ENCODE measurements at places on chromosomes 1 and 21.

- no peak for DNase-seq
Observed at GRCh38 chr1:117164209-117164608, 42.7 kb upstream of the TRIM45 start.

GRCh38 chr1:89832496-89833127 lies 11.8 kb downstream of the LRRC8D start:
- no peak for DNase-seq

GRCh38 chr1:170071378-170071777 lies 3.1 kb downstream of the KIFAP3 start:
- DNase-seq = no peak

DNA sequence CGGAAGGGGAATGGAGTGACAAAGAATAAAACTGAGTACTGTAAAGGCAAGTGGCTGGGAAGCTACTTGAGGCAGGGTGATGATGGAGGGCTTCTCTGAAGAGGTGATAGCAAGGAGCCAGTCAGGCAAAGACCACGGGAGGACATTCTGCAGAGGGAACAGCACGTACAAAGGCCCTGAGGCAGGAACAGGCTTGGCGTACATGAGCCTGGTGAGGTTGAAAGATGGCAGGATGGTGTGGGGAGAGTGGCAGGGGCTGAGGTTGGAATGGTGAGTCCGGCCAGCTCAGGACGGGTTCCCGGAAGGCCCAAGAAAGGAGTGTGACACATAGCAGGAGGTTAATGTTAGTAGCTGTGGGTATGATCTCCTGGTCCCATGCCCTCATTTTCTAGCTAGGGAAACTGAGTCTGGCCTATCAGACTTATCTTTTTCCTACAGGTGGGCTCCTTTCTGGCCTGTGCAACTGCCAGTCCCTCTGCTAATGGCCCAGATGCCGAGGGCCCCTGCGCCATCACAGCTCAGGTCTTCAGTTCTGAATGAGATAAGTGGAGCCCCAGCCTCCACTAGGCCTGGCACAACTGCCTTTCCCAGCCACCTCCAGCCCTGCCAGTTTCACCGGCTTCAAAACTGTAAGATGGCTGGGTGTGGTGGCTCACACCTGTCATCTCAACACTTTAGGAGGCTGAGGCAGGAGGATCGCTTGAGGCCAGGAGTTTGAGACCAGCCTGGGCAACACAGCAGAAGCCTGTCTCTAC lies 87.0 kb downstream of the VWA5B1 start:
- DNase-seq = no peak

- peak; percentile 61 for DNase-seq
Observed at GRCh38 chr1:153465811-153466636, 5.6 kb upstream of the S100A7 start.

DNA sequence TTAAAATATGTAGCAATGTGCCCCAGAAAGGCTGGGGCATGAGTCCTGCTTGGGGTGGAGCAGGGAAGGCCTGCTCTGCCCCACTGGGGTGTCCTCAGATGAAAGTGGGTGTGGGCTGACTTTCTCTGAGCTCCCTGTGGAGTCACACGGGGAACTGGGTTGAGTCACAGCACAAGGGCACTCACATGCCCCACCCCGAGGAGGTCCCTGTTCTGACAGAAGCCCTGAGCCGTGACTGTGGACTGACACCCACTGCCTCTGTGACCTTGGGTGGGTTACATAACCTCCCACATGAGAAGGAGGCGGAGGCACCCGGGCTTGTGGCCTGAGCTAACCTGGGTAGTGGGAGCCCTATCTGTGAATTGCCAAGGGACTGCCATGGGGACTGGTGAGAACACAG lies 52.5 kb upstream of the TINAGL1 start:
- DNase-seq = no peak

DNA sequence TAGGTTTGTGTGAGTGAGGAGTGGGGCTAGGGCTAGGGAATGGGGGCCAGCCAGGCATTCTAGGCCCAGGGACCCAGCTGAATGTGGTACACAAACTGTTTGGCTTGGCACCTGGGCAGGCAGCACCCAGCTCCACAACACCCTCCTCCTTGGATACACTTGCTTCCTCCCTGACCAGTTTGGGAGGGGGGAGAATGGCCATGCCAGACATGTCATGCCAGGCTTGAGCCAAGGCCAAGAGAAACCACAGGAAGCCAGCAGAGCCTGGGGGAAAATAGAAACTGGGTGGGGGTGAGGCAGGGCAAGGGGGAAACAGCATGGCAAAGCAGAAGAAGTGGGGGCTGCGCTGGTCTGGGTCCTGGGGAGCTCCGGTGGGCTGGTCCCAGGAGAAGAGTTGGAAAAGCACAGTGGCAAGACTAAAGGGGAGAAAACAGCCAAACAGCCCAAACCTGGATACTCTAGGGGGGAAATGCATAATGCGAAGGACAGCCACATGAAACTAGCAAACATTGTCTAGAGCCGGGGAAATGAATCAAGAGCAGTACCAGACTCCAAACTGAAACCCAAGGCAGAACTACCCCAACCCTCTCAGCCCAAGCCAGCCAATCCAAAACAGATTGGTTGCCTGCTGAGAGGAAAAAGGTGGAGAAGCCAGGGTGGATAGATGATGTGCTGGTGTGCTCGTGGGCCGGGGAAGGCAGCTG lies 47.9 kb downstream of the LGR6 start:
- DNase-seq = no peak

DNA sequence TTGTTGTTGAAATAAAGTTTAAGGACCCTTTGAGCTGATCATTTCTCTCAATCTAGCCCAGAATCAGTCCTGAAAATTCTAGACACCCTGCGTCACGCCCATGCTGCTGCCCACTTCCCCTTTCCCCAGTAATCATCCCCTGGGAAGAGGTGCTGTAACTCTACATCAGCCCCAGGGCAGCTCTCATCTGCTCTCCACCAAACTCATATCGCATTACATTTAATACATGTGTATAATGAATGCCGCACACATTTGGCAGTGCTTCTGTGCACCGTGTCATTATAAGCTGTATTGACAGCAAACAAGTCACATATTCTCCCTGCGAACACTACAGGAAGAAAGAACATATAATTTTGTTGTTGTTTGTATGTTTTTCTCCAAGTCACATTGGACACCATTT lies 539.7 kb upstream of the DAB1 start:
- no peak for DNase-seq

- DNase-seq = no peak
Observed at GRCh38 chr1:199081739-199082138, 442.9 kb downstream of the PTPRC start.

DNA sequence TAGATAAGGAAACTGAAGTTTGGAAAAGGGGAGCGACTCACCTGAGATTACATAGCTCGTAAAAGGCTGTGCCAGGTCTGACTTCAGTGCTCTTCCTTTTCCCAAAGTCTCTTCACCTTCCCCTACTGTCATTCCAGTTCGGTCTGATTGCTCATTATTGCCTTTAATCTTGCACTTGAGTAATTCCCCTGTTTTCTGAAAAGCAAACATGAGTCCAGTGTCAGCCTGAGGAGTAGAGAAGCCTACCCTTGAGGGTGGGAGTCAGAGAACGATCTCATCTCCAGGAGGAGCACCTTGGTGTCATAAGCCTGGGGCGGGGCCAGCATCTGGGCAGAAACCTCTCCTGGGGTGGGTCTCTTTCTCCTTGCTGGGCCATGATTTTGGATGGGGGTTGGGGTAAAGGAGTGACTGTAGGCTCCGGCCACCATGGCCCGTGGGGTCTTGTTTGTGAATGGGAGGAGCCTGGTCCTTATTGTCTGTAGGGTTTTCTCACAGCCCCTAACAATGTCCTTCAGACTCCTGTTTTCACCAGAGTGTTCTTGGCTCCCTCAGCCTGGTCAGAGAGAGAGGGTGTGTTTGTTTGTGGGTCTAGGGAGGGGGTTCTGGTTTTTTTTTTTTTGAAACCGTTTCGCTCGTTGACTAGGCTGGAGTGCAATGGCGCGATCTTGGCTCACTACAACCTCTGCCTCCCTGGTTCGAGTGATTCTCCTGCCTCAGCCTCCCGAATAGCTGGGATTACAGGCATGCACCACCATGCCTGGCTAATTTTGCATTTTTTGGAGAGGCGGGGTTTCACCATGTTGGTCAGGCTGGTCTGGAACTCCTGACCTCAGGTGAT lies 6.0 kb downstream of the VANGL2 start:
- no peak for DNase-seq

- DNase-seq = peak; percentile 27
Observed at GRCh38 chr1:28775121-28775942, 36.6 kb upstream of the OPRD1 start.

DNA sequence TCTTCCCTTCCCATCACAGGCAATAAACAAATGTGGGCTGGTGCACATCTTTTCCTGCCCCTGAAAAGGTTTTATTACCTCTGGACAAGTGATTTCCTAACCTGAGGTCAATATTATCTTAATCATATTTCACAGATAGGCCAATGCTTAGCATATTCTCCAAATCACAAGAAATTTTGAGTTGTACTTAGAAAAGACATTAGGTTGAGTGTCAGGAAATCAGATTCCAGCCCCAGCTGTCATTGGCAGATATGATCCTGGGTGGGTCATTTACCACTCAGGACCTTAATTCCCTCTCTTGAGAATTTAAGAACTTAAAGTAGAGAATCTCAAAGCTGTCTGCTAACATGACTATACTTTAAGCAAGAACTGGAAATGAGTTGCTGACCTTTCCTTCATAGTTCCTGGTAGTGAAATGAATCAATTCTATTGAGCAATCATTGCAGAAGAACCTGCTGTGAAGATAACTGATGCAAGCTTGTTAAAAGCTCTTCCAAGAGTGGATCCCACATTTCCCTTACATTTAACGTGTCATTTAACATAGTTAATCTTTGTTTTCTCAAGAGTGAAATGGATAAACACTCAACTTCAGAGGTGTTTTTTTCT lies 46.4 kb upstream of the CR2 start:
- DNase-seq = no peak

DNA sequence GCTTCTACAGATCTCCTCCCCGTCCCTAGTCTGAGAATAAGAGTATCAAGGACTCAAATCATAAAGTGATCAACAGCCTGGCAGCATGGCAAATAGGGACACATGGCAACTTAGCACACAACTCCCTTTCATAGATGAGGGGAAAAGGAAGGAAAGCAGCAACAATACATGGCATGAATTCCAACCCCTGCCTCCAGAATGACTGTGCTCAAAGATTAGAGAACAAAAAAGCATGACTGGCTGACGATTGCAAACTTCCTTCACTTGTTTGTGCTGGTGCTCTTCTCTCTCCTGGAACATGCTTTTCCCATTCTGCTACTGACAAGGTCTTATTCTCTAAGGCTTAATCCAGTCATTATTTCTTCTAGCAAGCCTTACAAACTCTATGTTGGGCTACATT lies 11.5 kb downstream of the KTI12 start:
- DNase-seq = no peak

GRCh38 chr1:86865973-86866637 lies 47.8 kb downstream of the SELENOF start:
- DNase-seq = no peak

GRCh38 chr1:73623946-73624345 lies 574.0 kb downstream of the LRRIQ3 start:
- no peak for DNase-seq

- no peak for DNase-seq
Observed at GRCh38 chr1:212600980-212601379, 7.6 kb upstream of the ATF3 start.

DNA sequence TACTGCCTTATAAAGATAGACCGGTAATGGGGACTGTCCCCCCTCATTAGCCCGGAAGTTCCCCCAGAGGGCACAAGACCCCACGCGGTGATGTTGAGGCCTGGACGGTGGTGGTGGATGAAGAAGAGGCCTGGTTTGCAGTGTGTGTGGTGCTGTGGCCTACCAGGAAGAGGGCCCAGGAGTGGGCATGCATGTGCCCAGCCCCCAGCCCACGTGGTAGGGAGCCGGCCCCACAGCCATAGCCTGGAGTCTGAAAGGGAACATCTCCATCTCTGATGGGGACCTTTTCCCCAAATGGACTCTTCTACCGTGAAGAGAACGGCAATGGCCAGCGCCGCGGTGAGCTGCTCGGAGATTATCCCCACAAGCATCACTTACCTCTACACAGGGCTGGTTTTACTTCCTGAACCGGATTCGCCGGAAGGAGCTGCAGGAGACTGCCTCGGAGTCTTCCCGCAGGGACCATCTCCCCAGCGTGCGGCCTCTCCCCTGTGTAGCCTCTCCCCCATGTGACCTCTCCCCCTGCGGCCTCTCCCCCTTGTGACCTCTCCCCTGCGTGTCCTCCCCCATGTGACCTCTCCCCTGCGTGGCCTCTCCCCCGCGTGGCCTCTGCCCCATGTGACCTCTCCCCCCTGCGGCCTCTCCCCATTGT lies 20.6 kb downstream of the RRP1 start:
- no peak for DNase-seq

DNA sequence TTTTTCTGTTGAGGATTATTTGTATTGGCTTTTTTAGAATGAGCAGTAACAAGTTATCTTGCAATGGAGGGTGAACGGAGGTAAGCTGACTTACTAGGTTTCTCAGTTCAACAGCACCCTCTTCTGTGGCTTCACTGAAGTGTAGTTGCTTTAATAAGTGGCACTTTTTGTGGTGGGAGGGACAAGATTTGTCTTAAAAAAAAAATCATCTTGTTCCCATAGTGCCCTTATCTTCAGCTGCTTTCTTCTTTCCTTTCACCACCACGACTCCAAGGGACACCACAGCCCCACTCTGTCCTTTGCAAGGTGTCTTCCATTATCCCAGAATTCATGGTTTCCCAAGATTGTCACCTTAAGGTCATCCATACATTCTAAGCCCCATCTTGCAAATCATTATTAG lies 92.9 kb downstream of the PIGK start:
- no peak for DNase-seq

DNA sequence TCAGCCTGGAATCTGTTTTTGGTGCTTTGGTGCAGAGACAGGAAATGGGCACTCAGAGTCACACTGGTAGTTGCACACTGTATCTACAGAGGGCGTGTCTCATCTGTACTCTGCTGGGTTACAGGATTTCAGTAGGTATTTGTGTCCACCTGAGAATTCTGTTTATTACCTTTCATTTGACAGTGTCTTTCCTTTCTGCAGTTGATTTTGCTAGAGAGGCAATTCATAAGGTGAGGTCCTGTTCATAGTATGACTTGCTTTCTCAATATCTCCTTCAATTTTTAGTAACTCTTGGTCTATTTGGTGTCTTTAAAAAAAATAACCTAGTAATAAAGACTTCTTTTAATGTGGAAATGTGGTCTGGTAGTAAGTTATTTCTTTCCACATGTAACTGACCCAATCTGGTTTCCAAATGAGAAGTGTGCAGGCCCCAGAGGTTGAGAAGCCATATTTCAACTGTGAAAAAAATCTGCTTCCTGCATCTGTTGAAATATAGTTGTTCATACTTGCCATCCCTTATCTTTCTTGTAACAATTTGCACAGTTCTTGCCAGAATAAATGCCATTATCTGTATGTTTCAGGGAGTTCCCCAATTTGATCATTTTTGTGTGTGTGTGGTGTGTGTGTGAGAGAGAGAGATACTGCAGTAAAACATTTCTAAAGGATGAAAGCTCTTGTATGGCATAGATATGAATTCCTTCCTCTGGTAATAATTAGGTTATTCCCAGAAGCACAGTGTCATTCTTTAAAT lies 78.4 kb upstream of the DNAJC6 start:
- DNase-seq = no peak

GRCh38 chr1:170555370-170555769 lies 23.4 kb downstream of the GORAB start:
- no peak for DNase-seq
